ENCODE measurements at places on chromosomes 13 and 19.

DNA sequence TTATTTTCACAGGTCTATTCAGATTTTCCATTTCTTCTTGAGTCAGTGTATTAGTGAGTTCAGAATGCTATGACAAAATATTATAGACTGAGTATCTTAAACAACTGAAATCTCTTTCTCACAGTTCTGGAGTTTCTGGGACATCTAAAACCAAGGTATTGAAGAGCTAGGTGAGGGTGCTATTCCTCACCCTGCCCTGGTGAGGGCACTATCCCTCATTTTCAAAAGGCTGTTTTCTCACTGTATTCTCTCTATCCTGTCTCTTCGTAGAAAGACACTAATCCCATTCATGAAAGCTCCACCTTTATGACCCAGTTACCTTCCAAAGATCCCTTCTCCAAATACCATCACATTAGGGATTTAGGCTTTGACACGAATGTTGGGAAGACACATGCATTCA, 1617.1 kb downstream of the PCDH9 start:
- no peak for DNase-seq

GRCh38 chr19:35622750-35623149, 6.1 kb upstream of the RBM42 start:
- DNase-seq: no peak

DNA sequence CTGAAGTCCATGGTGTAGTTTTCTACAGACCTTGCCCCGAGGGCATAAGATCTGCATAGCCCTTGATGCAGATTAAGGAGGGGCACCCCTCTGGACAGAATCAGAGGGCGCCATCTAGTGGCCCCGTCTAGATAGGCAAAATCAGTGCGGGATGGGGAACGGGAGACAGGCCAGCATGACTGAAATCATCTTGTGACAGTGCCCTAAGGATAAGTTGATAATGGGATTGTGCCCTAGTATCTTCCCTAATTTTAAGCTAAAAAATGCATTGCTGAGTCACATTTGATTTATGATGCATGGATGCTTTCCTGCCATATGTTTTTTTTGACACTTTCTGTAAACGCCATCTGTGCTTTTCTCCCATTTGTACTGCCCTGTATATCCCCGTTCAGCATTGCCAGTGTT, 19.0 kb upstream of the GPI start:
- peak; percentile 11 for DNase-seq

DNA sequence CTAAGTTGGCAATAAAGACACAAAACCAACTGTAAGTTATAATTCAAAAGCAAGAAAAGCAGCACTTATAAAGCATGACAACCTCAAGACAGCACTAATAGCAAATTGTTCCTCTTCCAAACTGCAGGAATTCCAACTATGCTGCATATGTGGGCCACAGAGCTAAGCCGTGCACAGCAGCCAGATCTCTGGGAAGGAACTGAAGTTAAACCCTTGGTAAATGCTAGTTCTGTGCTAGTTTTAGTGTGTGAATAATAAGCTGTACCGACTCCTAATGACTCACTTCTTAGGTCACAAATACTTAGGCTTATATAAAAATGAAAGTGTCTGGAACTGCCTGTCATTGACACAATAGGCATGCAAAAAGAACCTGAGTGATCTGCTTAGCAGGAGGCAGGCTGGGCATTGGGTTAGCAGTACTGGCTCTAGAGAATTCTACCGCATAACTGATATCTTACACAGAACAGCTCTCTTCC, 21.2 kb upstream of the GTF3A start:
- DNase-seq: no peak

GRCh38 chr13:67277581-67277980, 47.4 kb upstream of the PCDH9 start:
- no peak for DNase-seq

GRCh38 chr19:10718205-10719196, 622 bp downstream of the DNM2 start:
- peak; percentile 25 for DNase-seq

GRCh38 chr19:15885167-15885566, 12.7 kb downstream of the CYP4F2 start:
- no peak for DNase-seq

DNA sequence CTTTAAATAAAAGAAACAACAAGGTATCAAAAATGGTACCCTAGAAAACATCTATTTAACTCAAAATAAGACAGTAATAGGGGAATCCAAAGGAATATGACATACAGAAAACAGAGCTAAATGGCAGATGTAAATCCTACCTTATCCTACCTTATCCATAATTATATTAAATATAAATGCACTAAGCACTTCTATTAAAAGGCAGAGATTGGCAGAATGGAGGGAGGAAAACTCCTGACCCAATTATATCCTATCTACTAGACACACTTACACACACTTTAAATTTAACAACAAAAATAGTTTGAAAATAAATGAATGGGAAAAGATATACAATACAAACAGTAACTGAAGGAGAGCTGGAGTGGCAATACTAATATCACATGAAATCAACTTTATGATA, 14.4 kb downstream of the RNASEH2B start:
- no peak for DNase-seq

GRCh38 chr13:114065141-114065925, 67.1 kb downstream of the RASA3 start:
- no peak for DNase-seq

GRCh38 chr19:8681345-8682029, 17.1 kb downstream of the ACTL9 start:
- no peak for DNase-seq

DNA sequence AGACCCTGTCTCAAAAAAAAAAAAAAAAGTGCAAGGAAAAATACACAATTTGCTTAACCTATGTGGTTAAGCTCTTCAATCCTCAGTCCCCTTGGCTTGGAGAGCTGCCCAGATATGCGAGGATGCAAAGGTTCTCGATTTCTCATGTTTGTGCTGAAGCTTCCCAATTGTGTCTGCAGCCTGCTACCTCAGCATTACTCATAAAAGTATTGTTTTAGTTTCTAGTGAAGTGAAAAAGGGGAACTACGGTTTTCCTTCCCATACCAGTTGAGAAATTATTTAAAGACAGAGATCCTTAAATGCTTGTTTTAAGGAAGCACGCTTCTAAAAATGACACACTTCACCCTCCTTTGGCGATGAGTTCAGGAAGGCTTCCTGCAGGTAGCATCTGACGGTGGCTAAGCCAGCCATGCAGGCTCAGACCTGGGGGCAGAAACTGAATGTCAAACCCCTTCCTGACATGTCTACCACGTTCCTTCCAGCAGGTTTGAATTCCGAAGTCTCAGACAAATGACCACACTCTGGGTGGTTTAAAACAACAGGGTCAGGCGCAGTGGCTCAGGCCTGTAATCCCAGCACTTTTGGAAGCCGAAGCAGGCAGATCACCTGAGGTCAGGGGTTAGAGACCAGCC, 47.9 kb downstream of the RUBCNL start:
- DNase-seq: no peak

DNA sequence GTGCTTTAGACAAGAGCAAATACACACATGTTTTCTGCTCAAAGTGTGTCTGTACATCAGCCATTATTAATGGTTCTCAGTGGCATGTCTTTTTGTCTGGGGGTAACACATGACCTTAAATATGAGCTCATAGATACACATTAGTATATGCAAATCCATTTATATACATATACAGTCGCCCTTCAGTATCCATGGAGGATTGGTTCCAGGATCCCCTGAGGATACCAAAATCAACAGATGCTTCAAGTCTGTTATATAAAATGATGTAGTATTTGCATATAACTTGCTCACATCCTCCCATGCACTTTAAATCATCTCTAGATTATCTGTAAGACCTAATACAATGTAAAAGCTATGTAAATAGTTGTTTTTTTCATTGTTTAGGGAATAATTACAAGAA, 298.1 kb downstream of the OLFM4 start:
- no peak for DNase-seq

- no peak for DNase-seq
These were observed 15.2 kb upstream of the SLC1A5 start for GRCh38 chr19:46803555-46803954.

DNA sequence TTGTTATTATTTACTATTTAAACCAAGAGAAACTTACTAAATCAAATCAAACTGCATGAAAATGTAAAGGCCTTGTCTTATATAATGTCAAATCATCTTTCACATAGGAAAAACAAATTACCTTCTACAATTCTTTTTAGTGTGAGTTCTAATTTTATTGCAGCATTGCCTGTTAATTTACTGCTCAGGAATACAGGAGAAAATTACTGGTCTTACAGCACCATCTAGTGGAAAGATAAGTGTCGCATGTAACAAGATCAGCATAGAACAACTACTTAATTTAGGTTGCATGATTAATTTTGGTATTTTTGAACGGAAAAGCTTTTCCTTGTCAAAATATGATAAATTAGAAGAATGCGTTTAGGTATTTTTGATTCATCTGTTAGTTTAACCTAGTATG, 502.7 kb downstream of the UQCRFS1 start:
- DNase-seq: peak; percentile 58

GRCh38 chr19:18433735-18434398, 4.1 kb downstream of the ISYNA1 start:
- DNase-seq: no peak

DNA sequence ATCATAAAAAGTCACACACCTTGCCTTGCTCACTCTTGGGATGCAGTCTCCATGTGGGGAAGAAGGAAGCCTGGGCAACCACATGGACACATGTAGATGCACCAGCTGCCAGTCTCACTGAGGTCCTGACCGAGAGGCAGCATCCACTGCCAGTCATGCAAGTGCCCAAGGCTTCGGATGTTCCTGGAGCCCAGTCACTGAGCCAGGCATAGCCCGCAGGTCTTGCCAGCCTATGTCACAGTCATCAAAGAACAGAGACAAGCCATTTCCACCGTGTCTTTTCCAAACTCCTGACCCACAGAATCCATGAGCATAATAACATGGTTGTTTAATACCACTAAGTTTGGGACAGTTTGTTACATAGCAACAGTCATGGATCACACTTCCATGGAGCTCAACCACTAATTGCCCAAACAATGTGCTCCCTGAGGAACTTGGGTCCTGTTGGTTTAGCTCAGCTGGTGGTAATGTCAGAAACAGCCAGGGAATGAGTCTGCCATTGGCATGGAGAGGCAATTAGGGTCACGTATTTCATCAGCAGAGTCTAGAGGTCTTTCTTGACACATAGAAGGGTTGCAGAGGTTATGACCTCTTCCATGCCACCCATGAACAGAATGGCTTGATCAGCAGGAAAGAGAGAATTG, 21.5 kb downstream of the STARD13 start:
- no peak for DNase-seq

DNA sequence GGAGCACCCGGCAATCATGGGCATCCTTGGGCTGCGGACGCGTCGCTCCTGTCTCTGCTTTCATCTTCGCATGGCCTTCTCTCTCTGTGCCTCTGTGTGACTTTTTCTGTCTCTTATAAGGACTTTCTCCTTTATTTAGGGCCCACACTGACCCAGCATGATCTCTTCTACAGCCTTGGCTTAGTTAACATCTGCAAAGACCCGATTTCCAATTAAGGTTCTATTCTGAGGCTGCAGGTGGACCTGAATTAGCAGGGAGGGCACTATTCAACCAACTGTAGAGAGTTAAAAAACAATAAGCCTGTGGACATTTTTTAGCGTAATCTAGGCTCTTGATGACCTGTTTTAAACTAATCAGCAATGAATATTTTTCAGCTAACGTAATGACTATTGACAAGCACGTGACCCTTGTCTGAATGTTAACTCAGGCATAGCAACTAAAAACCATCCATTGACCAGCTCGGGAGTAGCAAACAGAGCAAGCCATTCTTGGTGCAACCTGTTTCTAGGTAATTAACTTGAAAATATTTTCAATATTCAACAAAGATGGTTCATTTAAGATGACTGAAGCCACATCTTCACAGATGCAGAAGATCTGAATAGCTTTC, 15.2 kb downstream of the F10 start:
- no peak for DNase-seq

- no peak for DNase-seq
These were observed 1511.0 kb upstream of the SLC10A2 start for GRCh38 chr13:104577071-104577815.

- DNase-seq: no peak
These were observed 26.4 kb downstream of the MAP2K2 start for GRCh38 chr19:4097501-4097900.

DNA sequence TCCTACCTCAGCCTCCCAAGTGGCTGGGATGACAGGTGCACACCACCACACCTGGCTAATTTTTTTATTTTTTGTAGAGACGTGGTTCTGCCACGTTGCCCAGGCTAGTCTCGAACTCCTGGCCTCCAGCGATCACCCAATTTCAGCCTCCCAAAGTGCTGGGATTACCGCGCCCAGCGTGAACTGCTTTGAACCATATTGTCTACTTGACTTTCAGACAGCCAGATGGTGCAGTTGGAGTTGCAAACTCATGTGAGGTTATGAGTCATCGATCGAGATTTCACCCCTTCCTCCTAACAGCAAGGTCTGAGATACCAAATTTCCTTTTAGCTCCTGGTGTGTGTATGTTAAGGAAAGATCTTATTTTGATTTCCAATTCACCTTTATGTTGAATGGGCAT, 2.7 kb downstream of the SLC27A1 start:
- no peak for DNase-seq

- DNase-seq: no peak
These were observed 31.9 kb downstream of the RFXAP start for GRCh38 chr13:36850790-36851438.

DNA sequence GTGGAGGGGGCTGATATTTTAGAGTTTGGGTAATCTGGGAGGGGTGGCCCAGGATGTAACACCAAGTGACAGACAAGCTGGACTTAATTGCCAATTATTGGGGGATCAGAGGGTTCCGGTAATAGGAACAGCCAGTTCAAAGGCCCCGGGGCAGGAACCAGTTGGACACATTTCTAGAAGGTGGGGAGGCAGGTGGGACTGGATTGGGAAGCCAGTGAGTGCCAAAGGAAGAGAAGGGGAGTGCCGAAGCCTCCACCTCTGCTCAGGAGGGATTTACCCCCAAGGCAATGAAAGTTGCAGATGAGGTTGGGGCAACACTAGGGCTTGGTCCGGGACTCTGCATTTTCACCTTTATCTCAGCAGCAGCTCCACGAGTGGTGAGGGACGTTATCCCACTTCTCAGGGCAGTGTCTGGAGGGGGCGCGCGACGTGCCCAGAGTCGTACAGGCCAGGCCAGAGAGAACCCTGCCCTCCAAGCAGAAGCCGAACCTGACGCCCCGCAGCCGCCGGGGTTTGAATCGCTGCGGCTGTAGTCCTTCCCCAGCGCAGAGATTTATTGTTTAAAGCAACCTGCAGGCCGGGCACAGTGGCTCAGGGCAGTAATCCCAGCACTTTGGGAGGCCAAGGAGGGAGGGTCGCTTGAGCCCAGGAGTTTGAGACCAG, 5.7 kb upstream of the JUND start:
- DNase-seq: no peak

- no peak for DNase-seq
These were observed 19.0 kb downstream of the OLFM2 start for GRCh38 chr19:9917321-9917720.

GRCh38 chr19:17721821-17722220, 2.5 kb downstream of the MAP1S start:
- no peak for DNase-seq

DNA sequence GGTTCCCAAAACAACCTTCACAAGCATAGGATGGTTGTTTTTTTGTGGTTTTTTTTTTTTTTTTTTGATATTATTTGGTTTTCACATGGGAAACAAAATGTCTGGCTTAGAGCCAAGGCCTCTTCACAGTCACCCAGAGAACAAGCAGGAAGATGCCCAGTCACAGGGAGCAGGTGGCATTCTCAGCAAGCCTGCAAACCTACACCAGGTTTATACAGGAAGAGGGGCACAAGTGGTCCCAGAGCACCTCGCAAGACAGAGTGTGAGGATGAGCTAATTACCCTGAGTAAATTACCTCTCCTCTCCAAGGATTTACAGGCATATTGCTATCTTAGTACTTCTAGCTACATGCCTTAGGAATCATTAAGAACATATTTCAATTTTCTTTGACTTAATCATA, 1375.6 kb downstream of the EFNB2 start:
- DNase-seq: peak; percentile 80

- DNase-seq: no peak
These were observed 16.4 kb downstream of the FREM2 start for GRCh38 chr13:38703255-38703654.

Data from NCI-H1105 (cell line).